ENCODE measurements at places on chromosomes 12 and 14. TPM values are rescaled to one million over a fixed set of nuclear protein-coding genes. Genes with fewer than 3 reads are reported as not detected.

DNA sequence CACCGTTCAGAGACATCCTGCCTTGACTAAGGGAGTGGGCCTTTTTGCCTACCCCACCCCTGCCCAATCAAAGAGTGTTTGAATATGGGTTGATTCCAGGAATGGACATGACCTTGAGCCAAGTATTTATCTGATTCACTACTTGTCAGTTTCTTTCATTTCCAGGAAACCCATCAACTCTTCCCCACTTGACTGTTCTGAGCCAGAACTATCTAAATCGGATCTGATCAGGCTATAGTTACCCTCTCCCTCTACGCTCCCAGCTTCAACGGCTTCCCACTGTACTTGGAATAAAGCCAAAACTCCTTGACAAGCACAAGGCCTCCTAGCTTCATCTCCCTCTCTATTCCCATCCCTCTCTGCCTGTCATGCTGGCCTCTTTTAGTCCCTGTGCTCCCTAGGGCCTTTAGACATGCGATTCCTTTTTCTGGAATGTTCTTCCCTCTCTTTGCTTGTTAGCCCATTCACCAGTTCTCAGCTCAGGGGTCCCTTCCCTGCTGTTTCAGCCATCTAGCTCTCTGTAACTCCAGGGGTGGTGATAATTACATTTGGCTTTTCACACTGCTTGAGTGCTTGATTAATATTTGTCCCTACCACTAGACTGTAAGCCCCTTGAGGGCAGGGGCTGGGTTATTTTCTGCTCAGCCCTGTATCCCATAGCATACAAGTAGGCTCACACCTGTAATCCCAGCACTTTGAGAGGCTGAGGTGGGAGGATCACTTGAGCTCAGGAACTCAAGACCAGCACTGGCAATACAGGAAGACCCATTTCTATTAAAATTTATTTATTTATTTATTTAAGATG lies 5.5 kb upstream of the ITPK1 start:
- no peak for DNase-seq

GRCh38 chr12:24444634-24445033 lies 495.2 kb upstream of the SOX5 start:
- DNase-seq = no peak

DNA sequence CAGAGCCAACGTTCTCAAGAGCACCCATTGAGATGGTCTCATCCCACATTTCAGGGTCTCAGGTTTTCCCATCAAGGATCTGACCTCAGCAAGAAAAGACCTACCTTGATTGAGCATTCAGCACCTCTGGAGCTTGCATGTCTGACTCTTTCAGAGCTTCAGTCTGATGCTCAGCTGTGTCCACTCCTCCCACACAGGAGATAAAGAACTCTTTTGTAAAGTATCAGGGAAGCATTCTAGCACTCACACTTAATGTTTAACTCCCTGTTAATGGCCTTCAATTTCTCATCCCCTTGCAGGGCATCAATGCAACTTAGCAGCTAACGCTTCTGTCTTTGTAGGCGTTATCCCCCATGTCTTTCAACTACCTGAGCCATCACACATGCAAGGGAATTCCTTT lies 124.1 kb downstream of the GALC start:
- no peak for DNase-seq

GRCh38 chr14:96582995-96583394 lies 80.8 kb downstream of the PAPOLA start:
- DNase-seq = no peak

- no peak for DNase-seq
These were observed 458.3 kb downstream of the ETNK1 start for GRCh38 chr12:23083267-23083666.

DNA sequence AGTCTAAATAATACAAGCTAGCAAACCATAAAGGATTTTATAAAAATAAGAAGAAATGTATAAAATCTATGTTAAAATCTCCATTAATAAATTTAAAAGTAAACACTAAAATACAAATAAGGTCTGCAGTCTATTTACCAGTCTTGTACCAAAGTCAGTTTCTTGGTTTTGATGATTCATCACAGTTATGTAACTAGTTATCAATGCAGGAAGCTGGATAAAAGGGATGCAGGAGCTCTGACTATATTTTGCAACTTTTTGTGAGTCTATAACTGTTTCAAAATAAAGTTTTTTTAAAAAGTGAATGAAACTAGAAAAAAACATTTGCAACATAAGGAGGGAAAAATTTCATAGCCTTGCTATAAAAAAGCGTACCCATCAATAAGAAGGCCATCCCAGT lies 151.5 kb downstream of the DERA start:
- no peak for DNase-seq

Gene BICDL1
- total RNA-seq = not detected

GRCh38 chr12:118925407-118925806 lies 55.9 kb upstream of the SRRM4 start:
- DNase-seq = no peak

- DNase-seq = no peak
These were observed 9.1 kb downstream of the ULK1 start for GRCh38 chr12:131903270-131904255.

GRCh38 chr12:115060477-115061168 lies 376.6 kb upstream of the TBX3 start:
- no peak for DNase-seq

All from omental fat pad (tissue), 4 donors.